ENCODE measurements at places on chromosomes 4 and X. TPM values are rescaled to one million over a fixed set of nuclear protein-coding genes. Genes with fewer than 3 reads are reported as not detected.

DNA sequence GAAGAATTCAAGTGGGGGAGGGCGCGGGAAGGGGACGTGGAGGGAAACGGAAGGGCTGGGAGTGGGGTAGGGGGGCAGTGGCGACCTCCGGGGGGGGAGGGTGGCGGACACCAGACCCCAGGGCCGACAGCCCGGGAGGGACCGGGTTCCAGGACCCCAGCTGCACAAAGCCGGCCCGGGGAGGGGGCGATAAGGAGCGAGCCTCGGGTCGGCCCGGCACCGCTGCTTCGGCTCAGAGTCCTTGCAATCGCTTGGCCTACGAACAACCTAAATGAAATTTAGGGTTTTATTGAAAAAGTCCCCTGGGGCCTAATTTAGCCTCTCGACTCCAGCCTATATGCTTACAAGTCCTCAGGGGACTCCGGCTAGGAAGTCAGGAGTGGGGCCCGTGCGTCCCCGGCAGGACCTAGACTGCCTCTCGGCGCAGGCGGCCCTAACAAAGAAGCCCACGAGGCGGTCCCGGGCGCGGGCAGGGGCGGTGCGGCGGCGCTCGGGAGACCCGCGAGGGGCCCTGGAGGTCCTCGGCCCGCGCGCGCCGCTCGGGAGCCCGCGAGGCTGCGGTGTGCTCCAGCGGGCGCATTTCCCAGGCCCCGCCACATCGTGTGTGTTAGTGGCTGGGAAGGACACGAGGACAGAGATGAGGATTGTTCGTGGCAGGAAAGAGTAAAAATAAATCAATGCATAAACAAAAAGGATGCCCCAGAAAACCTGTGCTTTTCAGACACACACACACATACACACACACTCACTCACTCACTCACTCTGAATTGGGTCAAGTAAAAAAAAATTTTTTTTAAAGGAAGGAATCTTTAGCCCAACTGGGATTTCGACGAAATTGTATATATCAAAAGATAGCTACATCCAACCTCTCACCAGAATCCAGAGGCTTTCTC is 70.0 kb downstream of the MGST2 start:
- no peak for DNase-seq

DNA sequence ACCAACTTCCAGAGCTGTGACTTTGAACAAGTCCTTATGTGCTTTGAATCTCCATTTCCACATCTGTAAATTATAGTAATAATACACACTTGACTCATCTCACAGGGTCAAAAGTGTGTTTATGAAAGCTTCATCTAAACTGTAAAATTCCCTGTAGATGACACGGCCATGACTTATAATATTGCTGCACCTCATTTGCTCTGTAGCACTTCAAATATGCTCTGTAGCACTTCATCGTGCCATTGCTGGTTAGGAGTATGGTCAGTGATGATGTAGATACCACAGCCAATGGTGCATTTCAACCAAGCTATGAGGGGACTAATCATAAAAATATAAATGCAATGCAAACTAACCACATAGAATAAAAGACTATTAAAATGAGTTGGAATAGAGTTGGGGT is 318.6 kb downstream of the ANK2 start:
- DNase-seq = no peak

DNA sequence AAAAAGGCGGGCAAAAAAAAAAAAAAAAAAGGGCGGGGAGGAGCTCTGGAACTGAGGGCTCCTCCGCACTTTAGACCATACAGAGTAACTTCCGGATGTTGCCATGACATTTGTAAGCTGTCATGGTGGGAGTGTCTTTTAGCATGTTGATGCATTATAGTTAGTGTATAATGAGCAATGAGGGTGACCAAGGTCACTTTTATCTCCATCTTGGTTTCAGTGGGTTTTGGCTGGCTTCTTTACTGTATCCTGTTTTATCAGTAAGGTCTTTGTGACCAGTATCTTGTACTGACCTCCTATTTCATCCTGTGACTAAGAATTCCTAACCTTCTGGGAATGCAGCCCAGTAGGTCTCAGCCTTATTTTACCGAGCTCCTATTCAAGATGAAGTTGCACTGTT is 193.4 kb downstream of the UGT8 start:
- DNase-seq = no peak

OCIAD2 gene
- total RNA-seq = 58.9 TPM

TAB3 gene
- total RNA-seq = 21.1 TPM

- DNase-seq = no peak
Measured at GRCh38 chrX:110267874-110268273, 50.0 kb downstream of the AMMECR1 start.

GRCh38 chr4:173398779-173399415 is at the start of gene SCRG1:
SCRG1 (minus strand) TSS chr4:173399116; CDS start chr4:173391414, 7,702 bp downstream.
- DNase-seq = no peak

SLC6A14 gene
- not detected for total RNA-seq

FAM241A gene
- 14.6 TPM for total RNA-seq

CAPN6 gene
- not detected for total RNA-seq

GRCh38 chr4:26030780-26031179 is 116.8 kb downstream of the SMIM20 start:
- DNase-seq = no peak

GRCh38 chrX:100098660-100099375 is 311.3 kb downstream of the PCDH19 start:
- peak; percentile 10 for DNase-seq

DNA sequence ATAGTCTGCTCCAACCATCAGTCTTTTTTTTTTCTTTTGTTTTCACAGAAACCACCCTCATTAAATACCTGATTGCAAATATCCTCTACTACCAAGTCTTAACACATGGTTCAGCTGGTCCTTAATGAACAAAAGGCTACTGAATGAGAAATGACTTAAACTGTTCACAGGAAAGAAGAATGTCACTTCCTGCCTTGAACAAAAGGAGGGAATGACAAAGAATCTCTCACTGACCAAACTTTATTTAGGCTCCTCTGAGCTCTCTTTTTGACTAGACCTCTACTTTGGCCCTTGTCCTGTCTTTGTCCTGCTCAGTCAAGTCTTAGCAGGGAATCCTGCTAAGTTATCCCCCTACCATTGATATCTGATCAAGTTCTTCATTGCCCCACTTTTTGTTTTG is 31.8 kb upstream of the GJB1 start:
- no peak for DNase-seq

DNA sequence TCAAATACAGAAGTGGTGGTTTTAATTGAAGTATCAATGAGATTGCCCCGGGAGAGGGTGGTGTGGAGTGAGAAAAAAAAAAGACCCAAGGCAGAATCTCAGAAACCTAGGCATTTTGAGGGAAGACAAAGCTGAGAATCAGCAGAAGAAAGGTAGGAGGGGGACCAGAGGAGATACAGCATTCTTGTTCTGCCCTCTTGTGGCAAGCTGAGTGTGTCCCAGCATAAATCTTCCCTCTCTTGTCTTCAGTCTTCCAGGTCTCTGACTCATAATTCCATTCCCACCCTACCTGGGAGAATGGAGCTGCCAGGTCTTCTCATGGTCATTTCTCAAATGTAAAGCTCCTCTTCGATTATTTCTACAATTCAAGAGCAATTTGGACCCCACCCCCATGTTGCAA is 32.7 kb upstream of the MAGED1 start:
- peak; percentile 4 for DNase-seq

DNA sequence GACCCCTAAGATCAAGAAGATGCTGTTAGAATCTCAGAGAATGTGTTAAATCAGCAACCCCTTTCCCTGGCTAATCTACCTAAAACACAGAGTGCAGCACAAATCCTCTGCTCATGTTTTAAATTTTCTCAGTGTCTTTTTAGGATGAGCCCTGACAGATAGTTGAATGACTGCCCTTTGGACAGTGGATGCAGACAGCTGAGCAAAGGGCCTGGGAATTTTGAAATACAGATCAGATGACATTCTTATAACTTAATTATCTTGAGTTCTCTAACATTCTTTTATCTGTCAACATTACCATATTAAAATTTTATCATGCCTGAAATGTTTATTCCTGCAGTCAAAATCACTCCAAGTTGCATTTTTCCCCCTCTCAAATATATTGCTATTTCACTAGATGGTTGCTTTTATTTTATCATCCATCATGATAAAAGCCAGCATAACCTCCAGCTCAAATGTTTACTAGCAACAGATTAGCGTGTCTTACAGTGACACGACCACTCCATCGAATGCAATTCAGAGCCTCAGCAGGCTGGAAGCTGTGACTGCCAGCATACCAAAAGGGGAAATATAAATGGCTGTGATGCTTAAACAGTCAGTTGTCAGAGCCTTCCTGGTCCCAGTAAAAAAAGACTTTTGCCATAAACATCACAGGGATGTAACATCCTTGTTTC is 22.8 kb upstream of the ARHGAP24 start:
- no peak for DNase-seq

GRCh38 chr4:16006771-16007446 is 43.9 kb upstream of the FGFBP2 start:
- DNase-seq = no peak

GABRG1 gene
- total RNA-seq = not detected

GRCh38 chr4:74133786-74134499 is 24.0 kb upstream of the MTHFD2L start:
- DNase-seq = peak; percentile 81

- DNase-seq = no peak
Measured at GRCh38 chr4:146998157-146998556, 52.5 kb upstream of the TTC29 start.

CLDN34 gene
- total RNA-seq = 0.35 TPM

GRCh38 chr4:74527049-74527448 is 82.1 kb downstream of the AREG start:
- DNase-seq = no peak

- DNase-seq = no peak
Measured at GRCh38 chr4:19657856-19658255, 593.8 kb upstream of the SLIT2 start.

- no peak for DNase-seq
Measured at GRCh38 chrX:39802354-39802753, 295.4 kb downstream of the BCOR start.

GRCh38 chr4:43567644-43568043 is 675.1 kb downstream of the GRXCR1 start:
- DNase-seq = no peak

- no peak for DNase-seq
Measured at GRCh38 chr4:80073473-80074008, 512 bp upstream of the ANTXR2 start.

- no peak for DNase-seq
Measured at GRCh38 chrX:71098951-71099506, 3.4 kb downstream of the FOXO4 start.

DNA sequence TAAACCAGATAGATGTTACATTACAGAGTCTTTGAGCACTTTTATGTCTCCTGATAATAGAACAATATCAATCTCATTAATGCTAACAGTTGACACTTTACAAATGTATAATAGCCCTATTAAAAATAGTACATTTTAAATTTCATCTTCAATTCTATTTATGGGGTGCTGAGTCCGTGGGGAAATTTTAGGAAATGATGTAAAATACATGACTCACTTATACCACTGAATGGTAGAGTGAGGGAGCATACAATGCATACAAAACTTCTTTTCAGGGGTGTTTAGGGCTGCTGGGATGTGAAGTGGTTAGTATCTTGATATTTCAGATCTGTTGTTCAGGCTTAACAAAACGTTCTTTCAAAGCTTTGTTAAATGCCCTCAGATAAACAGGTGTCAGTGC is 696.2 kb downstream of the TRAM1L1 start:
- DNase-seq = no peak

DNA sequence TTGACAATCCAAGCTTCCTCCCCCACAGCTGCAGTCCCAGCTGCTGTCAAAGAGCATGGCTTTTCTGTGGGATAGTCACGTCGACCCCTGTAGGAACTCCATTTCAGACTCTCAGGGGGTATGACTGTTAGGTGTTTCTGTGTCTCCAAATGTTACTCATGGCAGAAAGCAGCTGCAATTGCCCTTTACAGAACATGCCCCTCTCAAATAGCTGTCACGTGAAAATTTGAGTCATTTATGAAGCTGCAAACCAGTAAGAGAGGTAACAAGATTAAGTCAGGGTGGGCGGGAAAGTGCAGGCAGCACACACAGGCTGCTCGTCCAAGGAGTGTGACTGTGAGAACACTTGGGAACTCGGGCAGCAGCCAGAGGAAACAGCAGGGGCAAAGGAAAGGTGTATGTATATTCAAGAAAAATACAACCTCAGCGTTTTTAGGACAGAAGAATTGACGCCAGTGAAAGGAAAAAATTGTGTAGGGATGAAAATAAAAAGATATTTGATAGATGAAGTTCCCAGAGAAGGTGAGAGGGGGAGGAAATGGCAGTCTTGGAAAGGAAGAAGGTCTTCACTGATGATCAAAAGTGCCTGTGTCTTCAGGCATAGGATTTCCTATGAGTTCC is 66.5 kb upstream of the TMEM184C start:
- no peak for DNase-seq

All from glomerular endothelial cell (primary cell).